Right lung (tissue), 10 donors: ENCODE measurements at places on chromosomes 1 and 21. TPM values are rescaled to one million over a fixed set of nuclear protein-coding genes. Genes with fewer than 3 reads are reported as not detected.
A peak's percentile ranks its signal among the peaks of the same experiment; 100 is the strongest.

DNA sequence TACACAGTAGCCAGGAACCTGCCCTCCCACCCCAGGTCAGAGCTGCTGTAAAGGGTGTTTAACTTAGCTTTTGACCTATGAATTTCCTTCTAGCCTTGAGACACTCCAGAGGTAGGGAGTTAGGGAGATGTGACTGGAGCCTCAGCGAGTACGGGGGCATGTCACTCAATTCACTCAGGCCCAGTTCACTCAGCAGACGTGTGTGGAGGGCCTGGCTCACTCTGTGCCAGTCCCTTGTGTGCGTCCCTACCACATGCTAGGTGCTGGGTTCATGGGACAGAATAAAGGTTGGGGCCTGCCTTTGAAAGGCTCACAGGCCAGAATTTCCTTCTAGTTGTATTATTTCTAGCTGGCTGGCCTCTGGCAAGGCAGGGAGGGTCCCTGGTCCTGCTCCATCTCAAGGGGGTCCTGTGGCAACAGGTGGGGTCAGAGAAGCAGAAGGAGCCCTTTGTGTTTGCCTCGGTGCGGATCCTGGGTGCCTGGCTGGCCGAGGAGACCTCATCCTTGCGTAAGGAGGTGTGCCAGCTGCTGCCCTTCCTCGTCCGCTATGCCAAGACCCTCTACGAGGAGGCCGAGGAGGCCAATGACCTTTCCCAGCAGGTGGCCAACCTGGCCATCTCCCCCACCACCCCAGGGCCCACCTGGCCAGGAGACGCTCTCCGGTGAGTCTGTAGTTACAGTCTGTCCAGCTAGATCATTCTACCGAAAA lies 4.5 kb downstream of the NCDN start:
- no peak for DNase-seq

GRCh38 chr1:20619999-20620398 lies 13.3 kb upstream of the PINK1 start:
- no peak for DNase-seq

Gene FAM72A
- 4.7 TPM for polyA plus RNA-seq

DNA sequence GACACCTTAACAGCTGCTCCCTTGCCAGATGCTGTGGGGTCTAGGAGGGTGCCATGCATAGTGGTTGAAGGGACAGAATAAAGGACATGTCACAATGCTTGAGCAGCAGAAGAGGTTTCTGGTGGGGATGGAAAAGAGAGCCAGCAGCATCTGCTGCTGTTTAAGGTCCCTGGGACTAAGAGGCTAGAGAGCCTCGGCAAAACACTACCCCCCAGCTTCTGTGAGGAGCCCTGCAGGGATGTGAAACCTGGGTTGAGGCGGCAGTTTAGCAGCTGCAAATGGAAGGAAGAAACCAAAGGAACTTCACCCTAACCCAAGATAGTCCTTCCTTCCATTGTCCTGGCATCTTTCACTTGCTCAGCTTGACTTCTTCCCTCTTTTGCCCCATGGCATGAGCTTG lies 39.4 kb downstream of the PLXNA2 start:
- no peak for DNase-seq

DNA sequence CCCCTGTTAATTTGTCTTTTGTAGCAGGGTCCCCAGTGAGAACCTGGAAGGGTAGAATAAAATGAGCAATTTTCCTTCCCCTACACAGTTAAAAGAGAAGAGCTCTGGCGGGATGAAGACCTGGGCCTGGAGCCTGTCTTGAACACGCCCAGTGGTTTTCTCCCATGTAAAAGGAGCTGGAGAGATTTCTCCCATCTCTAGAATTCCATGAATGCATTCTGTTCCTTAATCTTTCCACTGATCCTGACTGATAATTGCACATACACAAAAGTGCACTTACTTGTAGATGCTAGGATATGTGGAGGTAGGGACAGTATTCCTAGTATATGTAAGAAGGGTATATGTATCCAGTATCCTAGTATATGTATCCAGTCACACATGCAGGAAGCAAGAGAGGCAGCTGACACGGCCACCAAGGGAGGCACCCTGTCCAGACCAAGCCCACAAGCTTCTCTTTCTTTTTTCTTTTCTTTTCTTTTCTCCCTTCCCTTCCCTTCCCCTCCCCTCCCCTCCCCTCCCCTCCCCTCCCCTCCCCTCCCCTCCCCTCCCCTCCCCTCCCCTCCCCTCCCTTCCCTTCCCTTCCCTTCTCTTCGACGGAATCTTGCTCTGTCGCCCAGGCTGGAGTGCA lies 11.9 kb upstream of the PKNOX1 start:
- no peak for DNase-seq

Gene PLCH2
- polyA plus RNA-seq = 2.8 TPM

Gene PTAFR
- polyA plus RNA-seq = 2.7 TPM

Gene BRINP3
- 11.1 TPM for polyA plus RNA-seq

DNA sequence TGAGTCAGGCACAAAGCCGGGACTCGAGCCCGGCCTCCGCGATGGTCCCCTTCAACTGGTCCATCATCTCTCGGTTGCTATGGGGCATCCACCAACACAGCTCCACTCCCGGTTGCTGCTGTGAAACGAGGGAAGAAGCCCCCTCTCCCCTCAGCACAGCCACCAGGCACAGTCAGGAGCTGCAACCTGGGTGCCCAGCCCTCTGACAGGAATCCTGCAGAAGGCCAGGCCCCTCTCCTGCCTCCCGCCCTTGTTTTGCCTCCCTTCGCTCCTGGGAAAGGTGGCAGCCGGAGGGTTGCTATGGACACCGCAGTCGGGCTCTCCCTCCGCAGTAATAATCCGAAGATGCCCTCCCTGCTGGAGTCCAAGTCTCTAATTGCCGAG lies 8.9 kb upstream of the KCNN3 start:
- no peak for DNase-seq

Gene SMCP
- not detected for polyA plus RNA-seq

GRCh38 chr1:203763505-203763904 lies 1.5 kb upstream of the LAX1 start:
- DNase-seq = no peak

DNA sequence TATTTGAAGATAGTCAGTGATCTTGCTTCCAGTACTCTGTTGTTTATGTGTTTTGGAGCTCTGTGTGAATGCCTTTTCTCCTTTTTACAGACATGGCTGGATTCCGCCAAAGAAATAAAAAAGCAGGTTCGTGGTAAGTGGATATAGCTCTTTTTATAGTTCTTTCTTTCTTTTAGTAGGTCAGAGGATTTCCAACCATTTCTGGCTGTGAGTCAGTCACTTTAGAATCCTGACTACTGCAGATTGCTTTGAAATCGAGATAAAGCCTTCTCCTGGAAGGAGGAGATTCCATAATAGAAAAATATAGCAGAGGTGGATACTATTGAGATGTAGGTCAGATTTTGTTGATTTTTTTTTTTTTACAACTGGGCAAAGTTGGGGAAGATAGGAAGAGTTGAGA lies 97.4 kb downstream of the EPB41 start:
- DNase-seq = no peak

Gene LCE1D
- not detected for polyA plus RNA-seq

- no peak for DNase-seq
Measured at GRCh38 chr1:24929398-24930259, 447 bp downstream of the RUNX3 start.

Gene KIF2C
- polyA plus RNA-seq = 32.3 TPM

Gene OR6N1
- not detected for polyA plus RNA-seq

DNA sequence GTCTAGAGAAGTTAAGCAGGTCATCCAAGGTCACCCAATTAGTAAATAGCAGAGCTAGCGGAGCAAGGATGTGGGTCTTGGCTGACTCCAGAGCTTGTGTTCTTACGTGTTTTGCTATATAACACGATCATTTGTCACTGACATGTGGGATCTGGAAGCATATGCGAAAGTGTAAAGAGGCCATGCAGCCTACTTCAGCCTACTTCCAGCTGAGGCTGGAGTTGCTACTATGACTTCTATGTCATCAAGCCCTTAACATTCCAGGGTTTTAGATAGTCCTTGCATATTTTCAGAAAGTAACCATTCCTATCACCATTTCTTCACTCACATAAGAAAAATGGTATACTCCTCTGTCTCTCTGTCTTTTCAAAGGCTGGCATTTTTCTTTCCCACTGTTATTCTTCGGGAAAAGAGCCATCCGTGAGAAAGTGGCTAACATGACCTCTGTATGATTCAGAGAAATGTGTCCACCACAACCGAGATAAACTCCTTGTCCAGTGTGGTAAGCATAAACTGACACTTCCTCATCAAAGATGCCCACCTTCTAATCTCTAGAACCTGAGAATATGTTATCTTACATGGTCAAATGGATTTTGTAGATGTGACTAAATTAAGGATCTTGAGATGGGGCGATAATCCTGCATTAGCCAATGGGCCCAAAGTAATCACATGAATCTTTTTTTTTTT lies 24.0 kb upstream of the ABL2 start:
- no peak for DNase-seq

GRCh38 chr1:178174539-178174938 lies 80.6 kb downstream of the RASAL2 start:
- DNase-seq = no peak

- no peak for DNase-seq
Measured at GRCh38 chr1:164604541-164604940, 45.6 kb downstream of the PBX1 start.

DNA sequence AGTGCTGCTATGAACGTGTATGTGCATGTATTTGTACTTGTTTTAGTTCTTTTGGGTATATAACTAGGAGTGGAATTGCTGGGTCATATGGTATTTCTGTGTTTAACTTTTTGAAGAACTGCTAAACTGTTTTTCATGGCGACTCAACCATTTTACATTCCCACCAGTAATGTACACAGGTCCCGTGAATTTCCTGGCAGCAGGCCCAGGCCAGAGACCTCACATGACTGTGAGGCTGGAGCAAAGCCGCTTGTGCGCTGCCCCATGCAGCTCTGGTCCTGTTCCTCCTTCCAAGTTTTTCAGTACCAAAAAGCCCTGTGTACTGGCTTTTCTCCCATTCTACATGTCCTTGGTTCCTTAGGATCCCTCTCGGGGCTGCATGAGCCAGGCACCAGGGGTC lies 29.6 kb downstream of the ACOT11 start:
- DNase-seq = peak; percentile 61

GRCh38 chr1:4596486-4596885 lies 57.9 kb upstream of the AJAP1 start:
- no peak for DNase-seq

Gene OR2L8
- not detected for polyA plus RNA-seq

Gene BRDT
- polyA plus RNA-seq = 0.39 TPM

- DNase-seq = no peak
Measured at GRCh38 chr1:96982118-96982517, 260.5 kb downstream of the PTBP2 start.

GRCh38 chr21:42463861-42464515 lies 32.0 kb downstream of the RSPH1 start:
- DNase-seq = no peak

Gene SPATC1L
- polyA plus RNA-seq = 7.7 TPM

- no peak for DNase-seq
Measured at GRCh38 chr1:150001415-150001814, 9.1 kb downstream of the OTUD7B start.

Gene SLC30A10
- polyA plus RNA-seq = 0.25 TPM

GRCh38 chr1:30447080-30447479 lies 276.3 kb downstream of the MATN1 start:
- no peak for DNase-seq

GRCh38 chr1:224380003-224380402 lies 23.3 kb downstream of the CNIH4 start:
- no peak for DNase-seq

DNA sequence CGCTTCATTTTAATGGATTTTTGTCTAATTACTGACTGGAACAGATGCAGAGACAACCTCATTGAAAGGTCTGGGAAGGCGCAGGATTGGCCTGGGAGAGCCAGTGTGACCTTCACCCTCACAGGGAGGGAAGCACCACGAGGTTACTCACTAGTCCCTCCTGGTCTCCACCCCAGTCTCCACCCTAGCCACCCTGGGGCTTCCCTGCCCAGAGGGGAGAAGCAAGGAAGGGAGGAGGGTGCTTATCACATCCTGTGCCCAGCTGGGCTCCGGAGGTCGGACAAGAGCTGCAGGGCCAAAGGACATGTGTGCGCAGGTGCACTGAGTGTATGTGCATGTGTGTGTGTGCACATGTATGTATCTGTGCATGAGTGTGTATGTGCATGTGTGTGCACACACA lies 220.1 kb upstream of the VAMP3 start:
- DNase-seq = no peak

DNA sequence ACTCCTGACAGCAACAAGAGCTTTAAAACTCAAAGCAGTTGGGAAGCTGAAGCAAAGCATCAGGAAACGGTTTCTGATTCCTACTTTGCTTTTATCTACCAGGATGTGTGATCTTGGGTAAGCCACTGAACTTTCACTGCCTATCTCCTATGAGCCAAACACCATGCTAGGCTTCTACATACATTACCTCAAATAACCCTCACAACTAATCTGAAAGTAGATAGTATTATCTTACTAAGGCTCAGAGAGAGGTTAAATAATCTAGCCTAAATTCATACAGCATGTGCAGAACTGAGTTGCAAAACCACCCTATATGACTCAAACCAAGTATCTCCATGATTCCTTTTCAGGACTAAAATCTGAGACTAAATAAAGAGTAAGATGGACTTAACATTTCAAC lies 83.8 kb downstream of the EVI5 start:
- DNase-seq = no peak

Gene PLA2G5
- polyA plus RNA-seq = 0.46 TPM

DNA sequence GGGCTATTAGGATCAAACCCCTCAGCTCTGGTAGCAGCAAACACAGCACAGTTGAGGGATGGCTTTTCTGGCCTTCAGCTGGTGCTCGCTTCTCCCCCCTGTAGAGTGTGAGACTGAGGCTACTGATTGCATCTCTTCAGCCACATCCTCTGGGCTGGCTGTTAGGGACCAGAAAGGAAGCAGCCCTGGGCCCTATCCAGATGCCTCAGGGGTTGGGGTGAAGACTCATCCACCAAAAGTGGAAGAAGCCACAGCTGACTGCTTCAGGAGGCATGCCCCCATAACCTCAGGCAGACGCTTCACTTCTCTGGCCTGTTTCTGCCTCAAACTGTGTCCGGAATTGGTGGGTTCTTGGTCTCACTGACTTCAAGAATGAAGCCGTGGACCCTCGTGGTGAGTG lies 6.2 kb upstream of the TMEM200B start:
- no peak for DNase-seq

Gene GPR37L1
- 0.12 TPM for polyA plus RNA-seq

GRCh38 chr1:110265186-110265585 lies 55.1 kb downstream of the KCNC4 start:
- DNase-seq = no peak

- DNase-seq = no peak
Measured at GRCh38 chr1:21750841-21751240, 32.1 kb downstream of the USP48 start.

DNA sequence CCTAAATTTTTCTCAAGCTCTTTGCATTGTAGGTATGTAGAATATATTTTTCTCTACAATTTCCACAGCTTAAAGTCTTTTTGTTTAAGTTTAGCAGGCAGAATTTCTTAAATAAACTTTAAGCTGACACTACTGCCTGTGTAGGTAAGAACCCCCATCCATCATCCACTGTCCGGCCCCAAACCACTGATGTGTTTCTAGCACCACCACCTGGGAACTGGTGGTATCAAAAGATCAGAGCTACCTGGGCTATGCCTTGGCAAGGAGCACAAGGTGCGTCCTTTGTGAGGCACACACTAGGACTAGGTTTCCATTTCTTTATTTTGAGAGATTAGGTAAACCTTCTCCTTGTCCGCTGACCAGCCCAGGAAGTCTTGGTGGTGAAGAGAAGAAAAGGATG lies 10.5 kb upstream of the LELP1 start:
- no peak for DNase-seq
